ENCODE measurements at places on chromosomes 11 and 22.

DNA sequence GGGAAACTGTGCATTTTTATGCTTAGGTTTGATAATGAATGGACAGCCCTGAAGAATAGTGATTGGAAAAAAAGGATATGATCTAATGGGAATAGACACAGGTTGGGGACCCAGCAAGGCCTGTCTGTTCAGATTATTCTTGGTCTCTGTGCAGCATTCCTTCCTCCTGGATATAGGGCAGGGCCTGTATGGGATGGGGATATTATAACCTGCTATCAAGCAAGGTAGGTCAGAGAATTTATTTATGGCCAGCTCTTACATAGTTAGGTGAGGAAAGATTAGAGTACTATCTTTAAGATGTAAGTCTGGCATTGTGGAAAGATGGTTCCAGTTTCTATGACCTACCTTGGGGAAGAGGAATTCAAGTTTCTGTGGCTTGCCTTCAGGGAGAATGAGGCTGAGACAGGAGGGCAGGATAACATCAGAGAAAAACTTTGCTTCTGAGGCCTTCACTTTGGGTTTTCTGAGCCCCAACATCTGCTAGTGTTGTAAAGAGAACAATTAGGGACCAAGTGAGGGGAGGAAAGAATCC lies 8.5 kb upstream of the BIRC2 start:
- DNase-seq: no peak

DNA sequence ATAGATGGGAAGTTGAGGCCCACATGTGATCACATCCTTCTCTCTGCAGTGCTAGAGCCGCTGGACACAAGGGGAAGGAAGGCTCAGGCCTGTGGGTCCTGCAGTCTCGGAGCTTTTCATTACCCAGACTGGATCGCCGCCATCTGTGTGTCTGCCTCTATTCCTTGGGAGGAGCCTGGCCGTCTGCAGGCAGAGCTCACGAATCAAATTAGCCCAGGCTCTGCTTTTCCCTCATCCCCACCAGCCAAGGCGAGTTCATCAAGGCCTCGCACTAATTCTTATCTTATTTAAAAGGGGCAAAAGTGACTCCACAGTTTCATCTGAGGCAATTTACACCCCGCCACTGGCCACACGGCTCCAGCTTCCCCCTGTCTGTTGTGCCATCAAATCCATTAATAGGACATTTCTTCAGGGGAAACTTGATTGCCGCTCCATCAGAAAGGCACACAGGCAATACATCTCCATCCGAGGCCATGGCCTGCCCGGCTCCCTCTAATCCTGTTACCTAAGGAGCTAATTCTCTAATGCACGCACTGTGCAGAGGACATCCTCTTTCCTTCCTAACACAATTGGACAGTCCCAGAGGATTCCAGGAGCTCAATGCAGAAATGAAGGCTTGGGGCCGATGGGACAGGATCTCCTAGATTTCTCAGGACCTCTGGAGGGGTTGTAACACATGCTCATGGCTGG lies 3.3 kb upstream of the HTR3A start:
- DNase-seq: no peak

DNA sequence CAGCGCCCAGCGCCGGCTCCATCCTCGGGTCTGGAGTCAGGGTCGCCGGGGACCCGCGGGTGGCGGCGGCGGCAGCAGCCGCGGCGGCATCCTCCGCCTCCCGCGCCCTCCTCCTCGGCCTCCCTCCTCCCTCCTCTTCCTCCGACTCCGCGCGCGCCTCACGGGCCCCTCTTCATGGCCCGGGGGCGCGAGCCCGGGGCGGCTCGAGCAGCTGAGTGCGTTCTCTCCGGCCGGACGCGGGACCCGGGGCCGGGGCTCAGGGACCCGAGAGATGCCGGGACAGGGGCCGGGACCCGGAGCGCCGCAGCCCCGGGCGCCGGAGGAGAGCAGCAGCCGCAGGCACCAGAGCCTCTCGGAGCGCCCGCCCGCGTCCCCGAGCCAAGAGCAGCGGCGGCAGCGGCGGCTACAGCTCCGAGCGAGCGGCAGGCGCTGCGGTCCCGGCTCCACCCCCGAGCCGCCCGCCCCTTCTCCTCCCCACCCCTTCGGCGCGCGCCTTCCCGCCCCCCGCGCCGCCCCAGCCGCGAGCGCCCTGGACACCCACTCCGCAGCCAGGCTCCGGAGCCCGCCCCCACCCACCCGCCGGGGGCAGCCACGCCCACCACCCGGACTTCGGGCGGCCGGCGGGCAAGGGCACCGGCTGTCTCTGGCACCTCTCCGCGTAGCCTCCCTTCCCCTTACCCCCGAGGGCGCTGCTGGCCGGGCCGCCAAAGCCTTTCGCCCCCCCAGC lies at the start of gene CHST1:
CHST1 (minus strand) TSS at position 417 of the 727 bp plus-strand sequence. CDS start 14,699 bp downstream, outside the sequence.
- peak; percentile 45 for DNase-seq

DNA sequence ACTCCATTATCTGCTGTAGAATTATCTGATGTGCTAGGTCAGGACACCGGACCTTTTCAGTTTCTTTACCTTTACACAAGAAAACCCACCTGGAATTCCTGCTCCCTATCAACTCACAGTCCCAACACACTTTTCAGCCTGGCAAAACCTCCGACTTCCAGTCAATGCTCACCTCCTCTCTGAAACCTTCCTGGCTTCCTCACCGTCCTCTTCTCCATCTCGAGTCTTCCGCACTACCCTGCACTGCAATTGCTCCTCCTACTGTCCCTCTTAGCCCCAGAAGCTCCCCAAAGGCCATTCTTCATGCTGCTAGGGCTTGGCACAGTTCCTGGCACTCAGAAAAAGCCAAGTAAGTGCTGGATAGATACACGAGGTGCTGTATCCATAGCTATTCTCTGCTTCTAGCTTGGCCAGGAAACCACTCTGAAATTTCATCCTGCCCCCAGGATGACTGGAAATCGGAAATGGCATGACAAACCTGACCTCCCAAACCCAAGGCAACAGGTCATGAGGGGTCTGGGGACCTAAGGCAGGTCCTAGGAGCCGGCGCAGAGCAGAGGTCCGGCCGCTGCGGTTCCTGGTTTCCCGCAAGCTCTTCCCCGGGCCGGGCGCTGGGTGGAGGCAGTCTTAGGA lies 702 bp downstream of the SYN3 start:
- no peak for DNase-seq

- DNase-seq: peak; percentile 75
Measured at GRCh38 chr11:17351510-17352176, at the start of gene NCR3LG1. Gene NCR3LG1 (plus strand): TSS chr11:17351800. CDS start chr11:17351970, 170 bp downstream.

GRCh38 chr11:13771151-13771550 lies 102.7 kb downstream of the FAR1 start:
- DNase-seq: no peak

DNA sequence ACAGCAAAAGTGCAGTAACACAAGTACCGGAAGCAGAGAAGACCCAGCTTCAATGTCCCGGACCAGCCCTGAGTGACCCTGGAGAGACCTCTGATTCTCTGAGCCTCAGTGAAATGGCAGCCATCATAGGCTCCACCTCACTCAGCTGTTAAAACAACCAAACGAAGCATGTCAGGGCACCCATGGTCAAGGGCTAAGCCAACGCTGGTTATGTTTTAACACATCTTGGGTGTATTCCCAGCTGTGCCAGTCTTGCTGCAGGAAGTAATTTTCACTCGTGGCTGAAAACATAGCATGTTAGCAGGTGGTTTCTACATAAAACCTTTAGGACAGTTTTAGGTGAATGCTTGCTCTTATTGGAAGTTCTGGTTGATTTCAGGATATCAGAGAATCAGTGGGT lies 30.9 kb downstream of the LMO2 start:
- no peak for DNase-seq

- no peak for DNase-seq
Measured at GRCh38 chr11:23540101-23540561, 679.9 kb upstream of the CCDC179 start.

GRCh38 chr22:31958625-31959239 lies 14.4 kb downstream of the YWHAH start:
- DNase-seq: no peak

DNA sequence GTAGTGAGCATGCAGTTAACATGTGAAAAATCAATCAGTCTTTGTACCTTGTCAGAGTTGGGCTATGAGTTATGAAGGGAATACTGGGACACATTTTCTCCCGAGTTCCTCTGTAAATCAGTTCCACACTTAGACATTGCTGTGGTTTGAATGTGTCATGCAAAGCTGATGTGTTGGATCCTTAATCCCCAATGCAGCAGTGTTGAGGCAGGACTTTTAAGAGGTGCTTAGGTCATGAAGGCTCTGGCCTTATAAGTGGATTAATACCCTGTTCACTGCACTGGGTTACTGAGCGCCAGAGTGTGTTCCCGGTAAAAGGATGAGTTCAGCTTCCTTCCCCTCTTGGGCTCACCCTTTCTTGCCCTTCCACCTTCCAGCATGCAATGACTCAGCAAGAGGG lies 742.1 kb upstream of the TENM4 start:
- DNase-seq: no peak

- DNase-seq: no peak
Measured at GRCh38 chr22:29661336-29661735, 57.9 kb downstream of the NF2 start.

GRCh38 chr22:35119494-35119893 lies 53.5 kb downstream of the ISX start:
- no peak for DNase-seq

DNA sequence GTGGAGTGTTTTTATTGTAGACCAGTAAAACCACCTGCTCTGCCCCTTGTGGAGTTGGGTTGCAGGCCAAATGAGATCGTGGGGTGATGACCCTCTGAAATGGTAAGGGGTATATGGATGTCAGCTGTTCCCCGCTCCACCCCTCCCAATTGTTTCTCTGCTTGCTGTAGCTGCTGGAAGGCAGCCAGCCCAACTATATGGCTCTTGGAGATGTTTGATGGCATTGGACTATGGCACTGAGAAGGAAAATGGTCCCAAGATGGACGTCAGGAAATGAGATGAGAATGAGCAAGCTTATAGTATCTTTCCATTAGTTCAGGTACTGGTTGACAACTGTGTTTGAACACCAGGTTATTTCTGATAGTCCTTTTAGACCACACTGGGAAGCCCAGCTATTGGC lies 94.8 kb upstream of the SORL1-AS1 start:
- no peak for DNase-seq

DNA sequence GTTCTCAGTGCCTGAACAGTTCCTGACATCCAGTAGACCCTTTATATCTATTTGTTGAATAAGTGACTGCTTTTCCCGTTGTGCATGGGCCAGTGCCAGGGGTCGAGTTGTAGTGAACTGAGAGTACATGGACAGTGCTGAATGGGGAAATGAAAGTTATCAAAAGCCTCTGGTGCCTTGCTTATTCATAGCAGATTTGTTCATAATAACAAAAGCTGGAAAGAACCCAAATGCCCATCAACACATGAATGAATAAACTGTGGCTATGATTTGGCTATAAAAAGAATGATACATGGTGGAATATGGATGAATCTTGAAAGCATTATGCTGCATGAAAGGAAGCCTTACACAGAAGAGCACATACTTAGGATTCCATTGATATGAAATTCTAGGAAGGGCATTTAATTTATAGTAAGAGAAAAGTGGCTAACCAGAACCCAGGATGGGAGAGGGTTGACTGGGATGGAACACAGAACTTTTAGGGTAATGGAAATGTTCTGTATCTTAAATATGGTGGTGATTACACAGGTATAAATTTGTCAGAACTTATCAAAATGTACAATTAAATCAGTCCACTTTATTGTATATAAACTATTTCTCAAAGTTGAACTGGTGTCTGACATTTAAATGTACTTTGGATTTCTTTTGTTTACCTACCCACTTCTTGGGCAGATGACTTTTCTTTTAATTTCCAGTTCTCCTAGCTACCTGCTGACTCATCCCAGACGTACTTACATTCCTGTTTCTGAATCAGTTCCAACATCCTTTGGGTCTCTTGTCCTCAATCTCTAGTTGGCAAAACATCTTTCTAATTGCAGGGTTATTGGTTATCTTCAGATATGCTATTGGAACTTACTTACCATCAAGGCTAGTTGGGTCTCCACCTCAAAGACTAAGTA lies 42.8 kb downstream of the PACS1 start:
- no peak for DNase-seq

GRCh38 chr11:1825039-1825740 lies 9.6 kb upstream of the SYT8 start:
- DNase-seq: no peak

DNA sequence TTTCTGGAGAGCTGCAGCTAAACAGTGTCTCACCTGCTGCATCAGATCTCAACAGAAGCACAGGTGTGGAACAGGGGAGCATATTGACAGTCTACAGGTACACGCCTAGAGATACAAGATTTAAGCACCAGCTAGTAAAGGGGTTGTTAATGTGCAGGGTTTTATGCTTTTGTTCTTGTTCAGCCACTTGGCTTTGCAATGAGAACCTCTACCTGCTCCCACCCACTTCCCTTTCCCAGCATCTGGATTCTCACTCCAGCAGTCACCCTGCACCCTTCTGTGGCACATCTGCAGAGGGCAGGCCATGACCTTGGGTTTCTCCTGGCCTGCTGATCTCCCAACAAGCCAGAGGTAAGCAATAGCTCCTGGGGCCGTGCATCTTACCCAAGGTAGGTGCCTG lies 446.6 kb downstream of the BUD13 start:
- DNase-seq: no peak

- DNase-seq: no peak
Measured at GRCh38 chr11:79346021-79346420, 94.8 kb downstream of the TENM4 start.

DNA sequence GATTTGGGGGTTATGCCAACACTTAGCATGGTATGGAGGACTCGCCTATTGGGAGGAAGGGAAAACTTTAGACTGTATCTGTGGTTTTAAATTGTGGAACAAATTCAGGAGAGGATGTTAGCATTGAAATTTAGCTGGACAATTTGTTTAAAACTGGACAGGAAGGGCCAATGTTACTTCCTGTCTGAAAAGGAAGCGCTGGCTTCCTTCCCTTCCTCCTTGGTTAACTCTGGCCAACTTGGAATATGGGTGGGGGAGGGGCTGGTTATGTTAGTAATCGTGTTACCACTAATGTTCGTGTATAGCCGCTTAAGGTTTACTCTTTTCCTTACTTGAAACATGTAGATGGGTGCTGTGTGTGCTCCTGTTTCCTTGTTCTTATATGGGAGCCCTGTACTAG lies 13.9 kb downstream of the CTNND1 start:
- no peak for DNase-seq

DNA sequence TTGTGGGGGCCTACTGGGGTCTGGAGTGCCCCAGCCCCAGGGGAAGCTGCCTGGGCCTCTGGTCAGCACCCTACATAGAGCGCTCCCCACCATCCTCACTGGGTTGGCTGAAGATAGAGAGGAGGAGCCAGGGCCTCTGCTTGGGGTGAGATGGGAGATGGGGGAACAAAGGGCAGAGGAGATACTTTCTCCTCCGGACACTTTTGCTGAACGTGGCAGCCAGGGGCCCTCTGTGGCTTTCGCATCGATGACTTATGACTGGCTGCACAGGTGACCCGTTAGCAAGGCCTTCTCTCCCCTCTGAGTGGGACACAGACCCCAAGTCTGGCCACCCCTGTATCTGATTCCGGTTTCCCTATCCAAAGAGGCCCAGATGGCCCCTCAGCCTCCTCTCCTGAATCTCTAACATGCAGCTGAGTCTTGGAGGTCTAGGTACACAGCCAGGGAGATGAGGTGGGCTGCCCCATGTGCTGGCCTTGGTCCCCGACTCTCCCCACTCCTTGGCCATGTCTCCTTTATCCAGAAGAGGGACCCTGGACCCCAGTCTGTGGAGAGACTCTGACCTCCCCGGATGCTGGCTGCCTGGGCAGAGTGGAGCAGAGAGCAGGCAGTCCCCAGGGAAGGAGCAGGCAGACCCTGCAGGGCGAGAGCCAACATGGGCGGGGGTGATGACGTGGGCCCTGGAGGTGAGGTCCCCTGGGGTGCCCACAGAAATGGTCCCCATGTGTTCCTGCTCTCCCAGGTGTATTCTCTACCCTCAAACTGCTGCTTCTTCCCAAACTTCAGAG lies 59.3 kb upstream of the NECTIN1 start:
- no peak for DNase-seq

- peak; percentile 62 for DNase-seq
Measured at GRCh38 chr22:19579880-19580279, 55.7 kb upstream of the CLDN5 start.
